ENCODE measurements at places on chromosomes 2 and 18.

DNA sequence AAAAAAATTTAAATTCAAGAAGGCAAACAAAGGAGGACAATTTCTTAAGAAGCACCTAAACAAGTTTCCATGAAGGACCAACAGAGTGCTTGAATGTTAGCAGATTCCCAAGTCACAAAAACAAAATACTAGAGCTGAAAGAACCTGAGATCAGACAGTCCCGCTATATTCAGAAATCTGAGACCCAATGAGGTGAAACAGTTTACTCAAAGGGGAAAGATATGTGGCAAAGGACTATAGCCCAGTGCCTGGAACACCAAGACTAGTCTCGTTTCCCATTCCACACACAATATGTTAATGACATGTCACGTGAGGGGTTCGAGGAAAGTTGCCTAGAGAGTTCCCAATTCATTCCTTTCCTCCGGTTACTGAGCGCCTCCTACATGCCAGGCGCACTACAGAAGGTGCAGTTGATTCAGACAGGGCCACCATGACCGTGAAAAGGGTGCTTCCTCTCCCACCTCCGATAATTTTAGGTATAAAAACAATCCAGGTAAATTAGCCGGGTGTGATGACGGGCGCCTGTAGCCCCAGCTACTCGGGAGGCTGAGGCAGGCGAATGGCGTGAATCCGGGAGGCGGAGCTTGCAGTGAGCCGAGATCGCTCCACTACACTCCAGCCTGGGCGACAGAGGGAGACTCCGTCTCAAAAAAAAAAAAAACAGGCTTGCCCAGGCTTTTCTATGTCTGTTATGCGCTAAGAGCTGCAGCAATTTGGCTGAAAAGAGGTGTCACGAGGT, 617 bp downstream of the SRBD1 start:
- peak; percentile 24 for DNase-seq

DNA sequence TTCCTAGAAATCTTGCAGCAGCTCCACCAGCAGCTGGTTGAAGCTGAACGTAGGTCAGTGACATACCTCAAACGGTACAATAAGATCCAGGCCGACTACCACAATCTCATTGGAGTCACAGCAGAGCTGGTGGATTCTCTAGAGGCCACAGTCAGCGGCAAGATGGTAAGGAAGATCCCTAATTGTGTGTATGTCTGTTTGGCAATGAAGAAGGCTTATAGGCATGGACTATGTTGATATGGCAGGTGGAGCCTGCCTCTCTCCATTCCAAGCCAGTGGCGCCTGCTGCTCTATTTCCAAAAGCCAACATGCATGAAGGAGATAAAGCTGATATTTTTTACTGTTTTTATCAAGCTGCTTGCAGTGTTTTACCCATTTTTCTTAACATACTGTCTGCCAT, 36.8 kb downstream of the ARMC9 start:
- no peak for DNase-seq

- no peak for DNase-seq
These were observed 33.9 kb downstream of the STAT1 start for GRCh38 chr2:190979906-190980629.

- DNase-seq: no peak
These were observed 342.6 kb upstream of the KLHL29 start for GRCh38 chr2:23042216-23042906.

DNA sequence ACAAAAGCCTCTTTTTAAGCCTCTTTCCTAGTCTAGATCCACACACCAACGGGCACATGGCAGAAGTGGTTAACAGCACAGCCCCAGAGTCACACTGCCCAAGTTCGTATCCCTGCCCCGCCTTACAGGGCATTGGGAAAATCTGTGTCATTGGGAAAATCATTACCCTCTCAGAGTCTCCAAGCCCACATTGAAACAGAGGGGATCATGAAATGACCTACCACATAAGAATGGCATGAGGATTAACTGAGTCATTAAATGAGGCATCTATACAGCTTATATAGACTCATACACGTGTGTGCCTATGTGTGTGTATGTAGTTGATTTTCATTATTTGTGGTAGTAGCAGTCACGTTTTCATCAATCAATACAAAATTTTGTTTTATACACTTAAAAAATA, 469.0 kb upstream of the POU3F3 start:
- DNase-seq: no peak

DNA sequence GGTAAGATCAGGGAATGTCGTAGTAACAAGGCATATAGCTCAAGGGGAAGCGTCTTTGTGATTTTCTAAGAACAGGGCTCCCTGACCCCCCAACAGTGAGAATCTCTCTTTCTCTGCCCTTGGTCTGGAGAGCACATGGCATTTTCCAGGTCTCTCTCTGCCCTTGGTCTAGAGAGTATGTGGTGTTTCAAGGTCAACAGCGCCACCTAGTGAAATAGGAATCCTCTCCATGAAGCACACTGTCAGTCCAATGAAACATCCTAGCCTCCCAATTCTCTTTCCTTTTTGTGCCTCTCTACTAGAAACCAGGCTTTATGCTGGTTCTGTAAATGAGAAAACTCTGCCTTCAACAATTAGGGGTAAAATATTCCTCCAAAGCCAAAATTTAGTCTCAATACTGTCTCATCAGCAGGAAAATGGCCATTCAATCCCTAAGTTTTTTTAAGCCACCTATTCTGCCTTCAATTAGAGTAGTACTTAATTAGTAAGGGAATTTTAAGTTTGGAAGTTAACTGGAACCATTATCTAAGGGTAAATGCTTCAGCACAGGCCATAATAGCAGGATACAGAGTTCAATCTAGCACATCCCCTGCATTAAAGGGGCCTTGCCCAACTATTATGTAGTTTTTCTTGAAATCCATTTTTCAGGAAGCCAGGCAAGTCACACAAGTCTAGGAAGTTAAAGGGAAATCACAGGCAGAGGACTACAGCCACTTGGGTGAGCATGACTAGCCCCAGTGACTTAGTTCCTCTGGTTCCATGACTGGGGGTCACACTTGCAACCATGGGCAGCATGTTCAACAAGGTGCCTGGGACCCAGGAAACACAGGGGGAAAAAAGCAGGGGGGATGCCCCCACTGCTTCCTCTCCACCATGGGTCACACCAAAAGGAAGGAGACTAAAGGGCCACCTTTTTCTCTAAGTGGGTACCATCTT, 12.4 kb downstream of the DYM start:
- peak; percentile 55 for DNase-seq

GRCh38 chr2:68721482-68722101, 13.0 kb upstream of the ARHGAP25 start:
- DNase-seq: no peak

DNA sequence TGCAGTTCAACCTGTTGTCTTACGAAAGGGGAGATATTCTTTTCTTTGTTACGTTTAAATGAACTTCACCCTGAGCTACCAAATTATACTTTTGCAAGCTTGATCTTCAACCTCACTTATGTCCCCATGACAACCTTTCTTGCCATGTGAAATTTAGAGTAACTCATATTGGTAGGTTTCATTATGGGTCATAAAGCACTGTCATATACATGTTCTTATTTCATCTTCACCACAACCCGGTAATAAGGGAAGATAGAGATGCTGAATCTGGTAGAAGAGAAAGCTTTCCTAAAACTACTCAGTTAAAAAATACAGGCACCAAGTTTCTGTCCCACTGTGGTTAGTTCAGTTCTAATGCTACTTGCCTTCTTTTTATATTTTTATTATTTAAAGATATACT, 208.5 kb upstream of the NRP2 start:
- DNase-seq: no peak

DNA sequence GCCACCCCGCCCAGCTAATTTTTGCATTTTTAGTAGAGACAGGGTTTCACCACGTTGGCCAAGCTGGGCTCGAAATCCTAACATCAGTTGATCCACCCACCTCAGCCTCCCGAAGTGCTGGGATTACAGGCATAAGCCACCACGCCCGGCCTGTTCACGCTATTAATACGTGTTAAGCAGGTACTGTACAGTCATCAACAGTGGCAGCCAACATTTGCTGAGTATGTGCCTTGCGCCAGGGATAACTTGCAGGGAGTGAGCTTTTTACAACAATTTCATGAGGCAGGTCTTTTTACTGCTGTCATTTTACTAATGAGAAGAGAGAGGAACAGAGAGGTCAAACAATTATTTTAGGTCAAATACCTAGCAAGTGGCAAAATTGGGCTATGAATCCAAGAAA, 115.2 kb downstream of the AP1S3 start:
- DNase-seq: no peak

DNA sequence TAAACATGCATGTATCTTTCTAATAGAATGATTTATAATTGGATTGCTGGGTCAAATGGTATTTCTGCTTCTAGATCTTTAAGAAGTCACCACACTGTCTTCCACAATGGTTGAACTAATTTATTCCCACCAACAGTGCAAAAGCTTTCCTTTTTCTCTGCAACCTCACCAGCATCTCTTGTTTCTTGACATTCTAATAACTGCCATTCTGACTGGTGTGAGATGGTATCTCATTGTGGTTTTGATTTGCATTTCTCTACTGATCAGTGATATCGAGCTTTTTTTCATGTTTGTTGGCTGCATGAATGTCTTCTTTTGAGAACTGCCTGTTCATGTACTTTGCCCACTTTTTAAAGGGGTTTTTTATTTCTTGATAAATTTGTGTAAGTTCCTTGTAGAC, 182.5 kb downstream of the ANKRD44 start:
- no peak for DNase-seq

GRCh38 chr18:31723990-31724711, 36.5 kb downstream of the SLC25A52 start:
- DNase-seq: no peak

GRCh38 chr2:46241344-46241743, 55.9 kb upstream of the EPAS1 start:
- DNase-seq: no peak

- no peak for DNase-seq
These were observed 159.7 kb upstream of the LHCGR start for GRCh38 chr2:48915227-48915626.

DNA sequence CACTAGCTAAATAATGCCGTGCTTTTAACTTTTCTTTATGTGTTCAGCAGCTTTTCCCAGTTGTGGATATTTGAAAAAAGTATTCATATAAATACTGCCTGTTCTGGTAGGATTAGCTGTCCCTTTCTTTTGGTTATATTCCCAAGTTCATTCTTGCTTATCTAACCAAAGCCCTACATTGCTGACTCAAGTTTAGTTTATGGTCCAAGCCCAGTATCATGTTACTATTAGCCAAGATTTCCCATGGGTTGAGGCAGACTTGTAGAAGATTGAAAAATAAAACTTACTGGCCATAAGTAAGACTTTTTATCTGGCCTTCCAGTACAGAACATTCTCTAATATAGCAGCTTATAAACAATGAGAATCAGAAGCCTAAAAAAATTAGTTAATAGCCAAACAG, 49.7 kb upstream of the NFE2L2 start:
- no peak for DNase-seq

GRCh38 chr2:224377751-224378700, 23.9 kb downstream of the FAM124B start:
- no peak for DNase-seq

DNA sequence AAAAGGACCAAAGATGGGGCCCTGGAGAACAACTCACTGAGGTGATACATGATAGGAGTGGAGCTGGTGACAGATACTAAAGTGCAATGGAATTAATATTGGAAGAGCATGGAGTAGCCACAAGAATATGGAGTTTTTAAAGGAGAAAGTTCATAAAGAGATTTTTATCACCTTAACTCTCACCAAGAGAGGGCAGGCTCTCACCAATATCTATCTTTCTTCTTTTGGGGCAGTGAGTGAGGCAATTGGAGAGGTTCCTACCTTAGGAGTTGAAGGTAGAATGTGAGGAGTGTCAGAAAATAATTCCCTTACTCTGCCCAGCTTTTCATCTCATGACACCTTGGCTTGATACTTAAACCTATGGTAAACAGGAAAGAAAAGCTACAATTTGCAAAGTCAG, 233.7 kb upstream of the CWC22 start:
- no peak for DNase-seq

DNA sequence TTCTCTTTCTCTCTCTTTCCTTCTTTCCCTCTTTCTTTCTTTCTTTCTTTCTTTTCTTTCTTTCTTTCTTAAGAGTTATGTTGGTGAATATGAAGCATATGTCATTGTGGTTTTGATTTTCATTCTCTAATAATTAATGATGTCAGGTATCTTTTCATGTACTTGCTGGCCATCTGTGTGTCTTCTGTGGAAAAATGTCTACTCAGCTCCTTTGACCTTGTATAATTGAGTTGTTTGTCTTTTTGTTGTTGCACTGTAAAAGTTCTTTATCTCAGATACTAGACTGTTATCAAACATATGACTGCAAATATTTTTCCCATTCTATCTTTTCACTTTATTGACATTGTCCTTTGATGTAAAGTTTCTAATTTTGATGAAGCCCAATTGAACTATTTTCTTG, 645.1 kb downstream of the CNTNAP5 start:
- DNase-seq: no peak

DNA sequence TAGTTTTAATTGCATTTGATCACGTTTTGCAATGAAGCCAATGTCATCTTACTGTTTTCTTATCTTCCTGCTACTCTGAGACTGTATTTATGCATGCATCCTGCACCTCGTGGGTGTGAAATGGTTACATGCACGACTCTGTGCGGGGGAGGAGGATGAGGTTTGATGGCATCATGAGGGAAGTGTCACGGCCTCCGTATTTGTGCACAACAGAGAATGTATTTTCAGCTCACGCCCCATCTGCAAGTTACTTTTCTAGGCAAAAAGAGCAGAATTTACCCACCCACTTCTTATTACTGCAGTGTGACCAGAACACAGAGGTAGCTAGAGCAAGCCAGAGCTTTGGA, 145.1 kb downstream of the TDRD15 start:
- no peak for DNase-seq

GRCh38 chr2:3805201-3805939, 102.0 kb downstream of the DCDC2C start:
- no peak for DNase-seq

- no peak for DNase-seq
These were observed 67.4 kb downstream of the ADNP2 start for GRCh38 chr18:80176334-80177073.

DNA sequence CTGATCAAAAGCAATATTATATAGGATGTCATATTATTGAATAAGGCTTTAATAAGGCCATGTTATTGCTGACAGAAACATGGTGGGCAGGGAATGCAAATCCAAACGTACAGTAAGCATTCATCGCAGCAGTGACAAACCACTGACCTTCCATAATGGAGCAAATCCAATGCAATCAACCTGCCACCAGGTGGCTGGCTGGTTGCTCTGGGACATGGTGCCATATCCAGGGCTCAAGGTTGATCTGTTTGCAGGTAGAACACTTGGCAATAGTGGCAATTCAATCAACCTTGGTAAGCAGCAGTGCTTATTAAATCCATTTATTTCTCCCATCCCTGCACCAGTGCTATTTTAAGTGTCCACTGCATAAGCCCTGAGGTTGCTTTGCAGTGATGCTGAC, 75.4 kb downstream of the CERKL start:
- DNase-seq: no peak
